GM10248 (cell line): ENCODE measurements at places on chromosomes 11 and 22.
A peak's percentile ranks its signal among the peaks of the same experiment; 100 is the strongest.

GRCh38 chr11:92969634-92970347 lies at the start of gene MTNR1B:
MTNR1B (plus strand) TSS chr11:92969651; CDS start chr11:92969726, 75 bp downstream.
- no peak for DNase-seq

DNA sequence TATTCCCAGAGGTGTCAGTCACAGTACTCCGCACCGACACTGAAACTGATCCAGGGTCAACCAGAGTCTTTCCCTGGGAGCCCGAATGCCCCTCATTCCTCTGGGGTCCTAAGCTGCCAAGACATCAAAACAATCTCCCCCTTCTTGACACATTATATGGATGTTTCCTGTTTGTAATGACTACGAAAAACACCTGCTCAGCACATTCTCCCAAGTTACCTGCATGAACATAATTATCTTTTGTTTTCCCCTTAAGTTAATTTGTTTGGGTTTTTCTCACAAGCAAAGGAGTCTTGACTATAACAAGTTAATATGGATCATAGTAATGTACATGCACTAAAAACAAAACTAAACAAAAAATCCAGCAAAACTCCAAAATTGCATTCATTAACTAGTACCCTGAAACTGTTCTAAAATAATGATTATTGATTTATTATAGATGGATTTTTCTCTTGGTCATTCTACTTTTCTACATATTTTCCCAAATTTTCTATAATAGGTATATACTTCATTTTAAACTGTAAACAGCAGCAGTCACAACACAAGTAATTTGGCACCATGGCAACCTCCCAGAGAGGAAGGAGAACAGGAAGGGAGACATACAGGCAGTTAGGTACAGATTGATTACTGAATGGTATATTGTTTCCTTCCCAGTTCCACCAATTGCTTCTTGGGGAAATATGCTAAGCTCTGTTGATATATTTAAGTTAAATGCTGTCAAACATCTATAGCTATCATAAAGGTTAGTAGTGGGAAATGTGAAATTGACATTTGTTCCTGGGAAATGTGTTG lies 631.5 kb downstream of the METTL15 start:
- DNase-seq: no peak

DNA sequence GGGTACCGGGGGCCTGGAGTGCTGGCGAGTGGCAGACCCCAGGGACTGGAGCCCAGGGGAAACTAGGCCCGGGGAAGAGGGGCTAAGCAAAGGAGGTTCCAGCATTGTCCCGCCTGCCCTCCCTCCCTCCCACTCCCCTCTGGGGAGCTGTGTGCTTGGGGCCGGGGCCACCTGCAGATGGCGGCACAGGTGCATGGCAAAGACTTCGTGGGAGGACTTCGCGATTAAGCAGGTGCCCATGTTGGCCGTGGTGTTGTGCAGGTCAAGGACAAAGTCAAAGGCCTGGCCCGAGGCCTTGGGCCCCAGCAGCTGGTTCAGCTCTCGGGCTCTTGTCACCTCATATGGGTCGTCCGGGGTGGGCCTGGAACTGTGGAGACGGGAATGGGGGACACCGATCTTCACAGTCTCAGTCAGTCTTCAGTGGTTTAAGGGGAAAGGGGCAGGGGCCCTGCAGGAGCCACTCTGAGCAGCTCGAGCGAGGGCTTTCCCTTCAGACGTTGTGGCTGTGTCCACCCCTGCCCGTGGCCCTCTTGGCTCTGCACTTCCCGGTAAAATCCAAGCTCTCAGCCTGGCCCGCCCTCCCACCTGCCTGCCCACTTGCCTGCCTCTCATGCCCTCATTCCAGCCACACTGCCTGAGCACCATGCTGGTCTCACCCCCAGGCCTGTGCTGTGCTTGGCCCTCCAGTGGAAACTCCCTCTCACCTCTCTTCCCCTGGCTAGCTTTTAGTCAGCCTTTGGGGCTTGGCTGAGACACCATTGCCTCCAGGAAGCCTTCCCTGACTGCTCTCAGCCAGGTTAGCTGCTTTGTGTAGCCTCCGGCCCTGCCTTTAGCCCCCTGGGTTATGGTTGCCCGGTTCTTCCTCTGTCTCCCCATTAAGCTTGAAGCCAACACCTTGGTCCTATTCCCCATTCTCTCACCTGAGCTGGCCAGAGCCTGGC lies 4.7 kb downstream of the ACY3 start:
- no peak for DNase-seq

DNA sequence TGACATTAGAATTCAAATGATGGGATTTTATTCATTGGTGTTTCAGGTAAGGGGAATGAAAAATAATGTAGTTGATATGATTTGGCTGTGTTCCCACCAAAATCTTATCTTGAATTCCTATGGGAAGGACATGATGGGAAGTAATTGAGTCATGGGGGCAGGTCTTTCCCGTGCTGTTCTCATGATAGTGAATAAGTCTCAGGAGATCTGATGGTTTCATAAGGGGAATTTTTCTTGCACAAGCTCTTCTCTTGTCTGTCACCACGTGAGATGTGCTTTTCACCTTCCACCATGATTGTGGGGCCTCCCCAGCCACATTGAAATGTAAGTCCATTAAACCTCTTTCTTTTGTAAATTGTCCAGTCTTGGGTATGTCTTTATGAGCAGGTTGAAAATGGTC lies 268.6 kb upstream of the CHORDC1 start:
- no peak for DNase-seq

GRCh38 chr11:63573881-63574855 lies 11.0 kb upstream of the PLAAT2 start:
- DNase-seq: peak; percentile 26

GRCh38 chr11:29985248-29985647 lies 31.6 kb downstream of the KCNA4 start:
- no peak for DNase-seq

DNA sequence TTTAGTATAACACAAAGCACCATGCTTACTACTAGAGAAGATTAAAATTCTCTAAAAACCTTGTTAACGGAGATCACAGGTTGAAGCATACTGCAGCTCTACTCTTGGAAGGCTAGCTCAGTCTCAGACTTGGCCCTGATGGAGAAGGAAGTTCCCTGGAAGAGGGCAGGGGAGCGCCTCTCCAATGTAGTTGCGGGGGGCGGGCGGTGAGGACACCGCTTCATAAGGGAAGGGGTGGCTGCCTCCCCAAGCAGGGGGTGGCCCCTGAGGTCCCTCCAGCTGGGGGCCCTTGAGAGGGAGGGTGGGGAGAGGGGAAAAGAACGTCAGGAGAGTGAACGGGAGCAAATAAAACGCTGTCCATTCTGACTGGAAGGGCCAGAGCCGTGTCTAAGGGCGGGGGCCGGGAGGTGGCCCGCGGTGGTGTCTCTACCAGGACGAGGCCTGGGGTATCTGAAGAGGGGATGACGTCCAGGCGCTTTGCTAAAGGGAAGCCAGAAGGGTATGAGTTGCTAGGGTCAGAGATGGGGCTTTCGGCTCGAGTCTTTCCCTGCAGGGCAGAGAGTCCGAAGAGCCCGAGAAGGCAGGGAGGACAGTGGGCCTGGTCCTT lies 553 bp upstream of the USP47 start:
- no peak for DNase-seq

GRCh38 chr11:130813196-130813595 lies 103.1 kb downstream of the SNX19 start:
- DNase-seq: no peak

DNA sequence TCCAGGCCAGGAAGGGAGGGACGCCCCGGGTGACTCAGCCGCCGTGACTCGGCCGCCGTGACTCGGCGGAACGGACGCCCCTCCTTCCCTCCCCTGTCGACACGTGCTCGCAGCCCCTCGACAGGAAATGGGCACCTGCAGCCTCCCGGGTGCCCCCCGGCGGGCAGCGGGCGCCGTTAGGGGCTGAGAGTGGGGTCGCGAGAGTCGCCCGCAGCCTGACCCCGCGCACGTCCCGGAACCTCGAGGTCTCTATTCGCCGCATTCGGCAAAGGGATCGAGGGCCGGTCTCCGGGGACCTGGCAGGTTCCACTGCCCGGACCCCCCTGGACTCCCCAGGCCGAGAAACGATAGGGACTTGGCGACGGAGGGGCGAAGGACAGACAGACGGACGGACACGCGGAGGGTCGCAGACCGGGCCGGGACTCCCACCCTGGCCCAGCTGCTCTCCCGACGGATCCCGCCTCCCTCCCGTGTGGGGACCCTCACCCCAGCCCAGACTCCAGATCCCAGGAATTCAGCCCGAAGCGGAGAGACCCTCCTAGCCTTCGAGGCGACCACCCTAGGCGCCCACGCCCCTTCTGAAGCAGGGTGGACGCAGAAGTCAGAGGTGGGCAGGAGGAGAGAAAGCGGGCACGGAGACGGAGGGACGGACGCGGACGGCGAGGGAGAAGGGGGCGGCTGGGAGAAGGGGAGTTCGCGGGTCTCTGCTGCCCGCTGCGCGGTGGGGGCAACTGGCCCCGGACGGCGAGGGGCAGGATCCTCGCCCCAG lies 648 bp downstream of the FOSL1 start:
- DNase-seq: peak; percentile 58

- DNase-seq: no peak
Measured at GRCh38 chr11:116665523-116665922, 107.3 kb downstream of the BUD13 start.

- DNase-seq: peak; percentile 83
Measured at GRCh38 chr11:47161134-47161854, 15.4 kb downstream of the ARFGAP2 start.

GRCh38 chr11:30707110-30707509 lies 121.0 kb upstream of the MPPED2 start:
- no peak for DNase-seq

DNA sequence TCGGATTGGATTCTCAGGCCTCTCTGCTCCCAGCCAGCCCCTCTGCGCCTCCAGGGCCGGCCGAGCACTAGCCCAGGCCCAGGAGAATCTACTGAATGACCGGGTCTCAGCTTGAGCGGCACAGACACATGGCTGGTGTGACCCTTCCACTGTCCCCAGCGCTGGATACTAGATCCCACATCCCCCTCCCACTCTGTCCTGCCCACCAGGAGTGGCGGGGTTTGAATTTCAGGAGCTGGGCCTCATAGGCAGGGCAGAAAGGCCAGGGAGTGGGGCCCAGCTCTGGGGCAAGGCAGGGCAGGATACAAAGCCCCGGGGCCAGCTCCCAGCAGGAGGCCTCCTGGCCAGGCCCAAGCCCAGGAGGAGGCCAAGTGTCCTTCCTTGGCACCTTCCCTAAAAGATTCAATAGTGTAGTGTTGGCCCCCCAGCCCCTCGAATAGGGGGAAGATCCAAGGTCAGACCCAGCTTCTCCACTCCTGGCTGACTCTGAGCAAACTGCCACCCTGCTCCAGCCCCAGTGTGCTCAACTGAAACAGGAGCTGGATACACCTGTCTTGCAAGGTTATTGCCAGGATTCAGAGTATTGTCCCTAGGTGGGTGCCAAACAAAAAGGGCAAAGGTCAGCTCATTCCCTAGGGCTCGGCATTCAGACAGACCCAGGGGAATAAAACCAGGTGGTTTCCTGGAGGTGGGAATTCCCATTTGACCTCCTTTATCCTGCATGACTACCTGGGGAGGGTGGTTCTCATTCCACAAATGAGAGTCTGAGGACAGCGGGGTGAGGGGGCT lies 22.5 kb upstream of the TCF20 start:
- no peak for DNase-seq

DNA sequence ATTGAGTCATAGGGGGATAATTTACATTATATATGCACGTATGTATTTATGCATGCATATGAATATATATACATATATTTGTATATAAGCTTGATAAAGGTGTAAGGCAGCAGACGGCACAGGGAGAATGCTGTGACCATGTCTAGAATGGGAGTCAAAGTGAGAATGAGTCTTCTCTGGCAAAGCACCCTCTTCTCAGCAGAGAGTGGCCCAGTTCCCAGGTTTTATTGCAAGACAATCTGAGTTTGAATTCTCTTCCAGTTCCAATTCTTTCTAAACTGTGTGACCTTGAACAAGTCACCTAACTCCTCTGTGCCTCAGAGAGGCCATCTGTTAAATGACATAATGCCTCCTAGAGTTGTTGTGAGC lies 13.8 kb downstream of the EHF start:
- DNase-seq: no peak

GRCh38 chr22:23414727-23415489 lies 165.2 kb downstream of the IGLL1 start:
- no peak for DNase-seq

GRCh38 chr22:30695351-30695851 lies 727 bp downstream of the OSBP2 start:
- no peak for DNase-seq

DNA sequence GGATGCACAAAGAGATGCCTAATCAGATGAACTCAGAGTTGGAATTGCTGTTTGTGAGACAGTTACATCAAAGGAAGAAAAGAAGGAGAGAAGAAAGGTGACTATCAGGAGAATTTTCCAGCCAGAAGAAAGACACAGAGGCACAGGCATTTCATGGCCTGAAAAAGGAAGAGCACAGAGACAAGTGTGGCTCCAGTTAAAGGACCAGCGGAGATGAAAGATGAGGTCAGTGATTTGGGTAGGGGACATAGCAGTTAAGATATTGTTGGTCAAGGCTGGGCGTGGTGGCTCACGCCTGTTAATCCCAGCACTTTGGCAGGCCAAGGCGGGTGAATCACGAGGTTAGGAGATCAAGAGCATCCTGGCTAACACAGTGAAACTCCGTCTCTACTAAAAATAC lies 3.4 kb upstream of the ZNF280A start:
- DNase-seq: no peak

DNA sequence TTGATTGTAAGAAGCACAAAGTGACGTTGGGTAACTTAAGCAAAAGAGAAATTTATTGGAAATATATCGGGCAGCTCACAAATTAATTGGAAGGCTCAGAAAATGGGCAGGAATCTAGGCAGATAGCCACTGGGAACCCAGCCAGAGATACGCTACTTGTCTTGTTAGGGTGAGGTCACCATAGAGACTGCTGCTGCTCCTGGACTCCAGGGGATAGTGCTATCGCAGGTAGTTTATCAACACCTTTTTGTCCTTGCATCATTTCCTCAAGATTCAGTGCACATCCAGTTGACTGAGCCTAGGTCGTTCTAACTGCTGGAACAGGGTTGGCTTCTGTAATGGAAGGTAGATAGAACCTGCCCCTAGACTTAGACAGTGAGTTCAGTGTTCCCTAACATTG lies 19.6 kb downstream of the AMOTL1 start:
- DNase-seq: no peak

DNA sequence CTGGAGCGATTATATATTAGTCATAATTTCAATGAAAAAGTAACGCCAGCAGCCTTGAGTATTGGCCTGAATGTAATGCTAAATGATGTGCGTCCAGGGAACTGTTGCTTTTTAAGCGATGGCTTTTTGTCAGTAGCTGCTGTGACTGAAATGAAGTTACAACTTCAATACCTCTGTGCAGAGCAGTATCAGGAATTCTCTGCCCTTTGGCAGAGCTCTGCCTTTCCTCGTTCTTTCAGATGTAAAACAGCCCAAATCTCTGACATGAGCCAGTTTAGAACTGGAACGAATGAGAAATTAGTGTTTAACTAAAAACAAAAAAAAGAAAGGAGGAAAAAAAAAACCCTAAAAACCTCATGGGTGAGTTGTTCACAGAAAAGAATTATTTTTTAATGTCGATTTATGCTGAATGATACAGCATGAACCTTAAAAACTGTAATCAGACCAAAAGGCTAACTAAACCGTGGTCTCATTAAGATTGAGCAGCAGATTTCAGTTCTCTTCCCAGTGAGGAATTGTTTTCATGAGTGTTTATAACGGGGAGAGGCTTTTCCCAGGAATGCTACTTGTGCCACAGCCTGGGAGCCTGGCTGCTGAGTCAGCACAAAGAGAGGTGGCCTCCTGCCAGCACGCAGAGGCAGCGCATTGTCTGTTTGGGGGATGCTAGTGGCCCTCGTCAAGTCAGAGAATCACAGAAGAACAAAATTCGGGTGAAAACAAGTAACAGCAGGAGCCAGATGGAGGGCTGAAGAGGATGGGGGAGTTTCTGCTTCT lies 146.2 kb upstream of the RASSF10 start:
- DNase-seq: no peak
